ENCODE measurements at places on chromosomes 7 and 10.

DNA sequence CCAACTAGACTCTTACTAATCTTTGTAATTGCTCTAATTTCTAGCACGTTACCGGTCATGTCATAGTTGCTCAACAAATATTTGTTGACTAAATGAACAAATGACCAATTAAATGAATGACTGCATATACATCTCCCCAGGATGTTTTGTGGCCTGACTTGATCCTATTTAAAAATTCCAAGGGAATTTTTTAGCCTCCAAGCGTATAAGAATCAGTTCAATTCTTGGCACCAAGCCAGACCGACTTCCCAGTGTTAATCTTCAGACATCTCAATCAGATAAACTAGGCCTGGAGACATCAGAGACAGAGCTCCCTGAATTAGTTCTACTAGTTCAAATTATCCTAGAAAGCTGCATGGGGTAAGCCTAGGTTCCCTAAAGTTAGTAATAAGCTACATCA is 96.0 kb downstream of the GSAP start:
- DNase-seq, result no peak

DNA sequence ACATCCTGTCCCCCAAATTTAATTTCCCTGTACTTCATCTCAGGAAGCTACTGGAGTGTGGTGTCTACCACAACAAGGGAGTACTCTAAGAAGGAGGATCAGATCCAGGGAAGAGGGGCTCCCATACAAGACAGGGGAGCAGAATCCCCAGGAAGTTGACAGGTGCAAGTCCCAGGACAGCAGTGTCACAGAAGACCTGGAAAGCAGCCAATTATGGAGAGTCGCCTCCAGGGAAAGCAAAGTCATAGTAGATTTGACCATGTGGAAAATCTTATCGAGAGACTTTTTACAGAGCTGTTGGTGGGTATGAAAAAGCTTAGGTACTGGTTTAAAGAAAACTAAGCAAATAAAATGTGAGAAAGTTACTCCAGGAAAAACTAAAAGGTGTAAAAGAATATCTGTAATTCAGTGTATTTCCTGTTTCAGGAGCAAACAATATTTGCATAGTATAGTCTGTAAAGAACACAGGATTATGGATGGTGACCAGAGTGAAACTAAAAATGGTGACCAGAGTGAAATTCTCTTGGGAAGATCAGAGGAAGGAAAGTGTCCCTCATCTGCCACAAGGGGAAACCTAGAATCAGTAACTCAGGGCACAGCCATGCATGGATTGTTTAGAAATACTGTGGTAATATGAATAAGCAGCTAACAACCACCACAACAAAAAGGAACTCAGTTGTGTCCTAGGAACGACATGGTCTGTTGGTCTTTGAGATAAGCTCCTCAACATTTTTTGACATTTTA is 44.5 kb downstream of the LANCL2 start:
- no peak for DNase-seq

DNA sequence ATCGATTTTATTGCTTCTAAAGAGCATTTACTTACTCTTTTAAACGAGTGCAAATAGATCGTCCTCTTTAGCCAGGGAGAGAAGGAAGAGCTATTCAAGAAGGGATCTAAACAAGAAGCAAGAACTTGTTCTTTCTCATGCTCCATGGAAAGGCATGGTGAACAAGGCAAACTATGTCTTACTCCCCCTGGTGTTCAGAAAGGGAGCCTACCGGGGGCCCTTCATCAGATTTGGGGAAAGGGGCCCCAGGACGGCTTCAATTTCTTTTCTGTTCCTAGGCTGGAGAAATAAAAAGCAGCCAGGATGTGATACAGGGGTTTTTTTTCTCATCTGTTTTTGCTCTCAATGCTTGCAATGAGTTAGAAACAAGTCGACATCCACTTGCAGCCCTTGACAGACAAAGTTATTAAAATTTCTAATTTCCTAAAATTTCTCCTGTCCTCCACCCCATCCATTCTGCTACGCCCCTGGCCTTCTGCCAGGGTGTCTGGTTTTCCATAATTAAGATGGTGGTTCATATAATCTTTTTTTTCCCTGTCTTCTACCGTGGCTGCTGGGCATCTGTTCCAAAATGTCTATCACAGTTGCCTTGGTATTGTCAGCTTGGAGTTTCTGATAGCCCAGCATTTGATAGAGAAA is 214.4 kb downstream of the CREB5 start:
- DNase-seq, result no peak

GRCh38 chr7:4868493-4868892 is 6.7 kb upstream of the PAPOLB start:
- DNase-seq, result no peak

GRCh38 chr10:61606959-61607907 is 55.5 kb upstream of the CABCOCO1 start:
- no peak for DNase-seq
